Naive B cell (primary cell): ENCODE measurements at places on chromosomes 4 and X.

DNA sequence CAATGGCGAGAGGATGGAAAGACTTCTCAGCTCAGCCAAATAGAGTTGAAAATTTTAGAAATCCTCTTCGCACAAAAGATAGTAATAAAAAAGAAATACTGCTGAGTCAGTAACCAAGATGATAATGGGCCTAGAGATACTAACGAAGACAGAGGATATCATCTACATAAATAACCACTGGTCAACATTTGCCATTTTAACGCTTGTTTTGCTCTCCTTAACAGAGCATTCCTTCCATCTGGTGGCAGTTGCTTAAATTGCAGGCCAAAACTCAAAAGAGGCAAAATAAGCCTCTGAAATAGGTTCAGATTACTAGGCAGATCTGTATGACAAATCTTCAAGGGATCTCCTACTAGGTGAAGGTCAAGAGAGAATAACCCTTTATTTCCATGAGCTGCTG is 51.7 kb upstream of the MCF2 start:
- no peak for DNase-seq

DNA sequence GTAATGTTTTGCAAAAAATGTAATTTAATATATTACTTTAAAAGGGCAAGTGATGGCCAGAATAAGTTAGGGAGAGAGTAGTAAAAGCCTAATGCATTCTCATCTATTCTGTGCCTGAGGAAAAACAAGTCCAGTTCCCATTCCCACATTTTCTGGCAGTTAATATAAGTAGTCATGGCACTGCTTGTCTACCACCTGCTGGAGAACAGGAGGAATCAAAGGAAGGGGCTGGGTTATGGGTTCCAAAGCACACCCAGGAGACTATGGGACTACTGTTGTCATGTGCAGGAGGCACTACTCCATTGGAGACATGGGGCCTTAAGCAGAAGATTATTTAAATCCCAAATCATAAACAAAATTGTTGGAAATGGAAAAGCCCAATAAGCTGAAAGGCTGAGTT is 2618.6 kb downstream of the ARAP2 start:
- no peak for DNase-seq

DNA sequence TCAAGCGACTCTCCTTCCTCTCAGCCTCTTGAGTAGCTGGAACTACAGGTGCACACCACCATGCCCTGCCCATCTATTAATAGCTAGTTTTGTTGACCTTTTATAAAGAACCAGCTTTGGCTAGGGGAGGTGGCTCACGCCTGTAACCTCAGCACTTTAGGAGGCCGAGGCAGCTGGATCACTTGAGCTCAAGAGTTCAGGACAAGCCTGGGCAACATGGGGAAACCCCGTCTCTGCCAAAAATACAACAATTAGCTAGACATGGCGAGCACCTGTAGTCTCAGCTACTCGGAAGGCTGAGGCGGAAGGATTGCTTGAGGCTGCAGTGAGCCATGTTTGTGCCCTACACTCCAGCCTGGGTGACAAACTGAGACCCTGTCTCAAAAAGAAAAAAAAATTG is 2.7 kb downstream of the TKTL1 start:
- DNase-seq = peak; percentile 59

DNA sequence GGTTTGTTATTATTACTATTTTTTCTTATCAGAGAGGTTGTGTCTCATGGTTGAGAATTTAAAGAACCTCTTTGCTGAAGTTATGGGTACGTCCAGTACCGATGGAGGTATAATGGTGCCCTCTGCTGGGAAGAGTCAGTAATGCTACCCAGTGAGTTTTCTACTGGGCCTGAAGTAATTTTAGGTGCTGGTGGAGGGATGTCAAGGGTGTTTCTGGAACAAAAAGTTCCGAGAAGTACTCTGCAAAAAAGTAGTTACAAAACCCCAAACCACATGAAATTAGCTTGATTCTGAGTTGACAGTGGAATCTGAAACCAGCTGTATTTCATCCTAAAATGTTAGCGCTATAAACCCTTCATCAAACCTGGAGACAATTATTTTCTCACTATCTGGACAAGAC is 102.5 kb upstream of the MID1 start:
- peak; percentile 30 for DNase-seq

DNA sequence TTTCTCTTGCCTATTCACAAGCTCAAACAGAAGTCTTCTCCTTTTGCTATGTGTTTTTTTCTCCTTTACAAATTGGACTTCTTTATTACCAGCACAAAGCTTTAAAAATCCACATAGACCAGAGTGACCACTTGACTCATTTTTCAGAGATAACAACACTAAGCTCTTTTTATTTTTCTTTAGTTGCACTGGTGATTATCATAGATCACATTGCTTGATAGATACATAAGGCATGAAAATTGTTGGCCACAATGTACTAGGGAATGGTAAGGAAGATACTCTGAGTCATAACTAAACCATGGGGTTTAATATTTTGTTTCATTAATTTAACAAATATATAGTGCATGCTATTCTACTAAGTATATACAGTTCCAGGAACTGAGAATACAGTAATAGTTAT is 159.0 kb downstream of the GASK1B start:
- no peak for DNase-seq

- no peak for DNase-seq
Observed at GRCh38 chr4:73277201-73277600, 18.6 kb upstream of the ANKRD17 start.

GRCh38 chr4:151668689-151669402 is 92.0 kb downstream of the GATB start:
- DNase-seq = no peak

DNA sequence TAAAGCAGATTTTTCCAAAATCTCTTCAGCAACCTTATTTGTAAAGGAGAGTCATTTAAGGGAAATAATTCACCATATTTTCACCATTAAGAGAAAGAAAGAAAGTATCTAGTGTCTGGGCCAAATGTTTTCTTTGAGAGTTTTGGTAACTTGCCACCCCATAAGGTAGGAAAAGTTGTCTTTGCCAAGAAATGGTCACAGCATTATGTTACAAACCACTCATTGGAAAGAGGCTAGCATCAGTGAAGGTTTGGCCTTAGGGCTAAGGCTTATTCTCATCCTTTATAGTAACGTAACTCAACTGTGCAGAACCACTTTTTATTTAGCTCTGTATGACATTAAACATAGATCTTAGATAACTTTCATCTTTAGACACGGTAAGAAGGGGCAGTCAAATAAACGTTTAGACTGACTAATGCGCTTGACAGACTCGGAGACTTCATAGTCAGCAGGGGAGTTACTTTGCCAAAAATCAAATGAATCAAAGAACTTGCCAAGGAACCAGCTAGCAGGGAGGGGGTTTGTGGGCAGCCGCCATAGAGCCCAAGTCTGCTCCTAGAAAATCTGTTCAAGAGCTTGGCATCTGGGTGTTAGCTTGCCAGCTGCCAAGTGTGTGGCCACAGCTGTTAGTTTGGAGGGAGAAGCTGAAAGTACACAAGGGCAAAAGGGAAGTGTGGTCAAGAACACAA is 182.8 kb upstream of the GRID2 start:
- no peak for DNase-seq

- DNase-seq = no peak
Observed at GRCh38 chr4:183852910-183853547, 52.1 kb upstream of the STOX2 start.

DNA sequence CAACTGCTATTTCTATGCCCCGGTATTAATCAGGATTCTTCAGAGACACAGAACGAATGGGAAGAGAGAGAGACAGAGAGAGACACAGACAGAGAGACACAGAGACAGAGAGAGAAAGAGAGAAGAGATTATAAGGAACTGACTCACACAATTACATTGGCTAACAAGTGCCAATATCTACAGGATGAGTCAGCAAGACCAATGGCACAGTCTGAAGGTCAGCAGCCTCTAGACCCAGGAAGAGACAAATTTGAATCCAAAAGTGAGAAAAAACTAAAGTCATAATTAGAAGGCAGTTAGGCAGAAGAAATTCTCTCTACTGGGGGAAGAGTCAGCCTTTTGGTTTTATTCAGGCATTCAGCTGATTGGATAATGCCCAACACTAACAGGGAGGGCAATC is 187.3 kb downstream of the MAB21L2 start:
- DNase-seq = no peak

DNA sequence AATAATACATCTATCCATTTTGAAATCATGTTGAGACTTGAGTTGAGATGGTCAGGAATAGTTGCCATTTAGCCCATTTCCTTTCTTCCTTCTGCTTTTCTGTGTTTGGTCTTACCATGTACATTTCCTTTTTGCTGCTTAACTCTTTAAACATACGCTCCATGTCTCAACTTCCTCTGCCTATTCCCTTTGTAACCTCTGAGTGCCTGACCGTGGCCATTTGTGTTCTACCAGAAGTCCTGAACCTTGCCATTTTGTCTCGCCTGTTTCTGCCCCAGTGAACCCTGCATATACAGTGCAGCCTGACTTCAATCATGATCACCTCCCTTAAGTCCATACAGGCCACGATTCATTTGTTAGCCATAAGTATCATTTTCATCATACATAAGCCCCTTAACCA is 169.0 kb downstream of the RAPGEF2 start:
- no peak for DNase-seq

- DNase-seq = no peak
Observed at GRCh38 chr4:185383451-185383850, 12.3 kb downstream of the LRP2BP start.

DNA sequence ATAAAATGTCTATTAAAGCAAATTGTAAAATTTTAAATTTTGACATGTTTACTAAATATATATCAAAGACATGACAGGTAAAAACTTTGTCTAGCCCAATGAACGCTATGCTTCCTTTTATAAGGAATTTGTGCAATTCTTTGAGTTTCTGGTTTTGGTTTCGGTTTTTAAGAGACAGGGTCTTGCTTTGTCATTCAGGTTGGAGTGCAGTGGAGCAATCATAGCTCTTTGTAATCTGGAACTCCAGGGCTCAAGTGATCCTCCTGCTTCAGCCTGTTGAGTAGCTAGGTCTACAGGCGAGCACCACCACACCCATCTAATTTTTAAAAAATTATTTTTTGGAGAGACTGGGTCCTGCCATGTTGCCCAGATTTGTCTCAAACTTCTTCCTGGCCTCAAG is 60.7 kb downstream of the BLTP1 start:
- DNase-seq = no peak

- DNase-seq = peak; percentile 51
Observed at GRCh38 chrX:123833387-123833786, 26.5 kb upstream of the XIAP start.

GRCh38 chr4:102623622-102624021 is 122.5 kb downstream of the NFKB1 start:
- DNase-seq = no peak

DNA sequence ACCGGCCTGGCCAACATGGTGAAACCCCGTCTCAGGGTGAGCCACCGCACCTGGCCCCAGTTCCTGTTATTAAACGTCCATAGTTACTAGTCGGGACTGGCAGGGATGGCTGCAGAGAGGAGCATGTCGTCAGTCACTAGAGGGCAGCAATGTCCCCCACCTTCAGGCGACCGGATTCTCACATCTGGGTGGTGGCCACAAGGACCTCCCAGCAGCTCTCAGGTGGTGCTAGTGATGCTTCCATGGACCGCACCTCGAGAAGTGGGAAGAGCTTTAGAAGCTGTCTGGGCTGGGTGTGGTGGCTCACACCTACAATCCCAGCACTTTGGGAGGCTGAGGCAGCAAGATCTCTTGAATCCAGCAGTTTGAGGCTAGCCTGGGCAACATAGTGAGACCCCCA is 13.3 kb upstream of the IL3RA start:
- peak; percentile 60 for DNase-seq

DNA sequence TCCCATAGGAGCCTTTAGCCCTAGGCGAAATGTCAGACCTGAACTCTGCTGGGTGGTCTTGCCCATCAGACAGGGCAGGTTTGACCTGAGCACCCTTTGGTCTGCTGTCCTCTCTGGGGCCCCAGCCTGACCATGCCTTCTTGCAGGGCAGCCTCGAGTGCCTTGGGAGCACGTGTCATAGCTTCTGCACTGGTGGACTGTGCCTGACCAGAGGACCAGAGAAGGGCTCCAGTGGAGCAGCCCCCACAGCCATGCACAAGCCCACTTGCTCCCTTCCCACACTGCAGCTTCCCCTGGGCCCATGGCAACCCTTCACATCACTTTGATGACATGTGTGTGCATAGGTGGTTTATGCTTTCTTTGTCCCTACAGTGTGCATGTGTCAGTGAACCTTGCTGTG is 394.0 kb downstream of the TEX13C start:
- no peak for DNase-seq

DNA sequence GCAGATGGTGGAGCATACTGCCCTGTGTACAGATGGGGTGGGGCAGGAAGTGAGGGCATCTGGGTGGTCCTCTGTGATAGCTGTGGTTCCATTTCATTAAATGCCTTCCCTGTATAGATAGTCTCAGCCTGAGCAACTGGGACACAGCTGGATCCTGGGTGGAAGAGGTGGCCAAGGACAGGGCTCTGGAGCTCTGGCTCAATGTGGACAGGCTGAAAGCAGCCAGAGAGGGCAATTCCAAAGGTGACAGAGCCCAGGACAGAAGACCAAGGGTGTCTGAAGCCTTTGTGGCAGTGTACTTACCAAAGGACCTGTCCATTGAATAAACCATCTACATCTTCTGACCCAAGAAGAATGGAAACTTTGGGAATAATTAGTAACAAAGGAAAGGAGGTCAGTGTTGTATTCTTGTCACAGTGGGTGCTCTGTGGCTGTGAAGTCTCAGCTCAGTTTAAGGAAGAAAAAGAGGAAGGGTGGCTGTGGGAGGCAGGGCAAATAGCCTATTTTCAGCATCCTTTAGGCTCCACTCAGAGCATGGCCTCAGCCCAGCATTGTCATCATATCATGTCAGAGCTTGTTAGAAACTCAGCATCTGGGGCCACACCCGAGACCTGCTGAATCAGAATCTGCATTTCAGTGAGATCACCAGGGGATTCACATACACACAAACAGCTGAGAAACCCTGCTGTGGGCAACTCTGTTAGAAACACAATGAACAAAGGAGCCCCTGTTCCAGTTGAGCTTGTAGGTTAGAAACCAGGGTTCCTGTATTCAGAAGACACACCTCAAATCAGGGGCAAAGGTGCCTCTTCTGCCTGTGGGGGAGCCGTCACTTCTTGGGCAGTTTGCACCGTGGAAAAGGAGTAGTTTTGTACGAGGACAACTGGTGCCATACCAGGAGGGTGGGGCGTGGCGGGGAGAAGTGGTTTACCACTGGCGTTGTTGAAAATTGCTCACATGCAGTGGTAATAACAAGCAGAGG is 168.6 kb downstream of the PTTG2 start:
- DNase-seq = peak; percentile 7

DNA sequence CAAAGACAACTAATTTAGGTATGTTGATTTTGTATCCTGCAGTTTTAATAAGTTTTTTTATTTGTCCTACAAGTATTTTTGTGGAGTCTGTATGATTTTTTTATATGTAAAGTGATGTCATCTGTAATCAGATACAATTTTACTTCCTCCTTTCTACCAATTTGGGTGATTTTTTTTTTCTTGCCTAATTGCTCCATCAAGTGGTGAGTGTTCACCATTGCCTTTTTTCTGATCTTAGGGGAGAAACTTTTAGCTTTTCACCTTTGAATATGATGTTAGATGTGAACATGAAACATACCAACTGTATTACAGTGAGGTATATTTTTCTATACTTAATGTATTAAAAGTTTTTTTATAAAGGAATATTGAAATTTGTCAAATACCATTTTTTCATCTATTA is 362.3 kb downstream of the PABPC4L start:
- no peak for DNase-seq

GRCh38 chr4:589219-589963 is 13.3 kb upstream of the TMEM271 start:
- no peak for DNase-seq

GRCh38 chr4:16467061-16467460 is 240.8 kb upstream of the TAPT1 start:
- DNase-seq = no peak
